T-helper 1 cell (primary cell): ENCODE measurements at places on chromosomes 12 and 14.

DNA sequence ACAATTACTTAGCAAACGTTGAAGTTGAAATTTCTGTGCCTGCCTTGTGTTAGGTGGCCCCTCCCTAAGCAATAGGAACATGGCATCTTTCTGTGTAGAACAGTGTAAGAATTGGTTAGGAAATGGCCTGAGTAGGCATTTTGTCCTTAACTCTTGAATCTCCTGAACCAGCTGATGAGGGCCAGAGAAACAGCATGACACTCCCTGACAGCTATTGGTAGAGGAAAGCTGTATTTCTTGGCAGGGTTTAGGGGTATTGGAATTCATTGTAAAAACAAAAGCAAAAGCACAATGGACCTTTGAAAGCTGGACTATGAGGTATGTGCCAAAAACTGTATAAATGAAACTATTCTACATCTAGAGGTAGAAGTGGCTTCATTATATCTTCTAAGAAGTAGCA, 40.6 kb upstream of the LRTM2 start:
- DNase-seq = no peak

DNA sequence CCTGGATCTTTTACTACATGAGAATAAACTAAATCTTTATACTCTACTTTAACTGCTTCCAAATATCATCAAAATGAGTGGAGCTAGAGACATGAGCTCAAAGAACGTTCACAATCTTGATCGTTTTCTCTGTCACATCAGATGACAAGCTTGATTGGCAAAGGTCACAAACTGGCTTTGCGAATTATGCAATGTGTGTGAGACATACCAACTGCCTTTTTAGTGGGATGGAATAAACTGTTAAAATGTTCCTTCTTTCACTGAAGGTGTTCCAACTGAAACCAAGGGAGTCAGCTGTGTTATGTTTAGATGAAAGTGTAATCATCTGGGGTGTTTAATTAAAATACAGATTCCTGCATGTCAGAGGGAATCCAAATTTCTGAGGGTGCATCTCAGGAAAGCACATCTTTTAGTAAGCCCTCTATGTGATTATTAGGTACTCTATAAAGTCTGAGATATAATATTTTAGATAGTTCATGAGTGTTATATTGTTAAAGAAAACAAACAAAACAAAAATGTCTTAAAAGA, 21.9 kb downstream of the KITLG start:
- DNase-seq = no peak

DNA sequence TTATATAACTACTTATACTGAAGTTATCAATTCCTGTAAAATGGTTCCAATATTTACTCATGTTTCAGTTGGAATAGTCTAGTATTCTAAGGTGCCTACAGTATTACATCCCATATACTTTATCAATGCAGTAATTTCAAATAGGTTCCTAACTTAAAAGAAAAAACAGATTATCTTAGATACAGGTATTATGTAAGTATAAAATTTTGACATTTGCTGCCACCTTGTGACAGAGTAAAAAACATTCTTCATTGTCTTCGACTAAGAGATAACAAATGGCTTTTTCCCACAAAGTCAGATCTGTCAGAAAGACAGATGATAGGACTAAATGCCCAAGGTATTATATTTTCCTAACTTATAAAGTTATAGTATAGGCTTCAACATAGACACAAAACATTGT, 78.7 kb downstream of the TXNDC16 start:
- no peak for DNase-seq

DNA sequence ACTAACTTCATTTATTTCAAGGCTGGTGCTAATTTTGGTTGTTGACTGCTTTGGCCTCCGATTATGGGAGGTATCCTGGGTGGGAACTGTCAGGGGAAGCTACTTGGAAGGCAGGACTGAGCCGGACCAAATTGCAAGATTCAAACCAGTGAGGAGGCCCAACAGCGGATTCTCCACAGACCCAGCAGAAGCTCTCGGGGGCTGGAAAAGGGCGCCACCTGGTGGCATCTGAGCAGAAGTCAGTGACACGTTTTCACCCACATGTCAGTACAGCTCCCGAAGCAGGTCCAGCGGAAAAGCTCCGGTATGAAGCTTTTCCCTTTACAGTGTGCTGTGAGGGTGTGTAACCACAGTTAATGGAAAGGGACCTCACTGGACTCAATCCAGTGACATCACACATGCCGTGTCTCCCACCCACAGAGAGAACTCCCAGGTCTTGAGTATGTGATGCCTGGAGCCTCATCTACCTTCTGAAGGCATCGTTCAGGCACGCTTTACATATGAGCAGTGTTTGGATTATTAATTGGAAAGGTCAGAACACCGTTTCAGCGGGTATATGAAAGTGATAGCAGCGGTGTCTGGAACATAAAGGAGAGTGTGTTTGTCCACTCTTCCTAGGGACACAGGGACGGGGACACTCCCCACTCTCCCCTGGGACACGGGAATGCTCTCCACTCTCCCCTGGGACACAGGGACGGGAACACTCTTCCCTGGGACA, 3.6 kb upstream of the P2RX2 start:
- peak; percentile 74 for DNase-seq

DNA sequence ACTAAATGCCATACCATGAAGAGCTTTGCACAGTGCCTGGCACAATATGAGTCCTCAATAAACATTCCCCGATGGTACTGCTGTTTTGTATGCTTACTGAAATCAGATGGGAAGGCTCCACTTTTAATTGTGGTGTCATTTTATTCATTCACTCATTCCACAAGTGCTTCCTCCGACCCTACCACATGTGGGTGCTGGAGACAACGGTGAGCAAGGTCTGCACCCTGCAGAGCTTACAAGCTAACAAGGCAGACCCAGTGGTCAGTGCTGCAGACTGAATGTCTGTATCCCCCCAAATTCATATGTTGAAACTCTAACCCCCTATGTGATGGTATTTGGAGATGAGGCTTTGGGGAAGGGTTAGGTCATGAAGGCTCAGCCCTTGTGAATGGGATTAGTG, 48.3 kb downstream of the RFX4 start:
- DNase-seq = no peak

- DNase-seq = no peak
These were observed 43.0 kb downstream of the SRRM4 start for GRCh38 chr12:119024356-119024755.

- no peak for DNase-seq
These were observed 53.8 kb upstream of the DHRS4 start for GRCh38 chr14:23899788-23900187.

GRCh38 chr12:62254967-62255366, 5.2 kb upstream of the USP15 start:
- DNase-seq = no peak

GRCh38 chr12:25052914-25053211, 104.0 kb upstream of the BCAT1 start:
- no peak for DNase-seq

GRCh38 chr12:116731801-116732200, 6.1 kb downstream of the SPRING1 start:
- no peak for DNase-seq

- no peak for DNase-seq
These were observed 10.7 kb downstream of the CCND2 start for GRCh38 chr12:4284306-4284705.

DNA sequence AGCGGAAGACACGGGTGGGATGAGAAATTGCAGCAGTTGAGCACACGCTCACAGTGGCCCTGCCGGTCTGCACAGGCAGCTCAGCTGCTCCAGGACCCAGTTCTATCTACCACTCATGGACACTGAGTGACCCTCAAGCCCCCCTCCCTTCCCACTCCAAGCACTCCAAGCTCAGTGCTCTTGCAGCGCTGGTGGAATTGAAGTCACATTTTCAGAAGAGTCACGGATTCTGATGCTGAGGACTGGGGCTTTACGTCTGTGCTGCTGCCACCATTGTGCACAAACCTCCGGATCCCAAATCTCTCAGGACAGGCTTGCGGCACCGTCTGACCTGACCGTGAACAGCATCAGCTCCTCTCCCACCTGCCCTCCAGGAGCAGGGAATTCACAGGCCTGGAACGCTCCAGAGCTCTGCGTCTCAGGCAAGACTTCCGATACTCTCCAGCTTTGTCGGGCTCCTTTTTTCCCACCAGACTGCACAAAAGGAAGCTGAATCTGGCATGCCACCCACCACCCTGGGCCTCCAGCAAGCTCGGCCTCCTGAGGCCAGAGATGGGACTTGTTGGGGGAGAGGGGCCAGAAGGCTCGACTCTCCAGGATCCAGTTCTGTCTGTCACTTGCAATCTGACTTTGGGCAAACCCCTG, 213.1 kb upstream of the RTL1 start:
- DNase-seq = no peak
